Right lung (tissue), 10 donors: ENCODE measurements at places on chromosomes 16 and 17. TPM values are rescaled to one million over a fixed set of nuclear protein-coding genes. Genes with fewer than 3 reads are reported as not detected.

The ESRP2 gene
- polyA plus RNA-seq: 64.9 TPM

The TRPV3 gene
- 1.3 TPM for polyA plus RNA-seq

The HEATR9 gene
- polyA plus RNA-seq: 0.28 TPM

The CCDC40 gene
- 13.6 TPM for polyA plus RNA-seq

The COPZ2 gene
- 22.6 TPM for polyA plus RNA-seq

The MLKL gene
- 5.5 TPM for polyA plus RNA-seq

The METRNL gene
- polyA plus RNA-seq: 13.7 TPM

The GRAPL gene
- 14.3 TPM for polyA plus RNA-seq

- DNase-seq: no peak
Observed at GRCh38 chr16:65414284-65414984, 292.6 kb upstream of the CDH11 start.

GRCh38 chr17:6496640-6497441 lies 52.6 kb downstream of the PIMREG start:
- DNase-seq: no peak

GRCh38 chr16:30615358-30616091 lies 5.3 kb upstream of the ZNF689 start:
- DNase-seq: no peak

- DNase-seq: no peak
Observed at GRCh38 chr16:58656899-58657298, 27.3 kb upstream of the CNOT1 start.

DNA sequence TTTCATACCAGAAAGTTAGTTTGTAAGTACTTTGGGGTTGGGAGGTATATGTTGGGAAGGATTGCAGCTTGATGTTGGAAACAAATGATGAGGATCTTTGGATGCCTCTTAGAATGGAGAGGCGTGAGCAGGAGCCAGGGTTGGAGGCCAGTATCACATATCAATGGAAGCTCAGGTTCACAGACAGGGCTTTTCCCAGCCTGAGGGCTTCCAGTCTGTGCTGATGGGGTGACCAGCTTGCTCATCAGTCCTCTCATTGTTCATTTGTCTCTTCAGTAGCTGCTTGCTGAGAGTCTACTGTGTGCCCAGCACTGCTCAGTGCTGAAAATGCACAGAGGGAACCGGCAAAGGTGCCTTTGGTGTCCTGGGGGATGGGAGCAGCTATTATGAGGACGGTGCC lies 5.8 kb downstream of the DNAAF1 start:
- no peak for DNase-seq

- DNase-seq: no peak
Observed at GRCh38 chr17:80252871-80253270, 7.8 kb upstream of the RNF213 start.

GRCh38 chr17:7215652-7216180 lies 3.9 kb downstream of the DLG4 start:
- DNase-seq: no peak

DNA sequence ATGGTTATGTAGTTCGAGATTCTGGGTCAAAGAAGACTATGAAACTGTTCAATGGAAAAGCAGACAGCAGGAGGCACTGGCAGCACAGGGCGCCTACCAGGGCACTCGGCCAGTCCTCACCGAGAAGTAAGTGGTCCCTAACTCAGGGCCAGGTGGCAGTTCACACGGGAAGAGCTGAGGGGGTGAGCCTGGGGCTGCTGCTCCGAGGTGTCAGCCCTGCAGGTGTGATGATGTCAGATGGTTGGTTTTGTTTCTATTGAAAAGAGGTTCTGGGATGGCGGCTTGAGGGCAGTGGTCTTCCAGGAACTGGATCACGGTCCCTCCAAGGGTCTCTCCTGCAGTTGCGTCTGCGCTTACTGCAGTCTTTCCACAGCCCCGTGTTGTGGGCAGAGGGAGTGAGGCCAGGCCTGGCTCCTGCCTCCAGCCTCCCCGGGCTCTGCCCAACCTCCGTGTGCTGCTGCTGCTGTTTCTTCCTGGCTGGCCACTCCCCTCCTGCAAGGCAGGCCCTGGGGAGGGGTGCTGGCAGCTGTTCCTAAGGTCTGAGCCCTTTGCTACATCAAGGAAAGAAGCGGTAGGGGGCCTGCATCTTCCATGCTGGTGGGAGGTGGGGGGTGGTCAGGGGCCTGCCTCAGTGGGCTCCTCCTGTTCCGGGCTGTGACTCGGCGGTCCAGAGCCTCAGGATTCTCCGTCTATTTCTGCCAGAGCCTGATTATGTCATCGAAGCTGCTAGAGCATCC lies 22.6 kb downstream of the RNF213 start:
- DNase-seq: no peak

- DNase-seq: no peak
Observed at GRCh38 chr16:23871924-23872323, 36.1 kb downstream of the PRKCB start.

DNA sequence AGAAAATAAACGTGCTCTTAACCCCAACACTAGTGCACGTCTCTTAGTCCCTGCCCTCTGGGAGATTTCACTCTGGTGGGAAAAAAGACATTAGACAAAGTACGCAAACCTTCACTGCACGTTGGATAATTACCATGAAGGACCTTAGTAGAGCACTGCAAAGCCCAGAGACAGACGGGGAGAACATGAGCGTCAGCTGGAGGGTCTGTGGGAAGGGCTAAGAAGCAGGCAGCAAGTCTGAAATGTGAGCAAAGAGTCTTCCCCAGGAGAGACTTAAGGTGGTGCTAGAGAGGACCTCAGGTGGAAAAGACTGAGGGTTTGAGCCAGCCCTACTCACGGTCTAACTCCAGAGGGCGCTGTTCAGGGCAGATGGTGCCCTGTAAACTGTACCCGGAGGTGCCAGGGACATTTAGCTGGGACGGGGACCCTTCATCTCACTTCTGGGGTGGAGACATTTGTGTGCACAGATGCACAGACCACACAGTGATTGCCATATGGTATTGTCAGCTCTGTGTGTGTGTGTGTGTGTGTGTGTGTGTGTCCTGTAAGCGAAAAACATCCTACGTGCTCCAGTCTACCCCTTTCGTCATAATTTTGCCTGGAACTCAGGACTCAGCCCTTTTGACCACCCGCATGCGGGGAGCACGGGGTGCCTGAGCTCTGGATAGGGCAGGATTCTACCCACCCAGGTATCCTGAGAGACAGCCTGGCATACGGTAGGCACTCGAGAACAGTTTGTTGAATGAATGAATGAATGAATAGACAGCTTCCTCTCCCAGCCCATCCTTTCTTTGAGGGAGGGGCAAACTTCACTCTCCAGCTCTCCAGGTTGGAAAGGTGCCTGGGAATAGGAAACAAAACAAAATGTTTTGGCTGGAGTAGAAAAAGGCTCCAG lies 10.1 kb upstream of the STAC2 start:
- no peak for DNase-seq

GRCh38 chr16:23222929-23223328 lies 40.4 kb downstream of the SCNN1G start:
- no peak for DNase-seq

- no peak for DNase-seq
Observed at GRCh38 chr17:49753959-49754391, 10.0 kb downstream of the FAM117A start.

GRCh38 chr16:85690469-85691064 lies 1.8 kb upstream of the GINS2 start:
- DNase-seq: no peak

DNA sequence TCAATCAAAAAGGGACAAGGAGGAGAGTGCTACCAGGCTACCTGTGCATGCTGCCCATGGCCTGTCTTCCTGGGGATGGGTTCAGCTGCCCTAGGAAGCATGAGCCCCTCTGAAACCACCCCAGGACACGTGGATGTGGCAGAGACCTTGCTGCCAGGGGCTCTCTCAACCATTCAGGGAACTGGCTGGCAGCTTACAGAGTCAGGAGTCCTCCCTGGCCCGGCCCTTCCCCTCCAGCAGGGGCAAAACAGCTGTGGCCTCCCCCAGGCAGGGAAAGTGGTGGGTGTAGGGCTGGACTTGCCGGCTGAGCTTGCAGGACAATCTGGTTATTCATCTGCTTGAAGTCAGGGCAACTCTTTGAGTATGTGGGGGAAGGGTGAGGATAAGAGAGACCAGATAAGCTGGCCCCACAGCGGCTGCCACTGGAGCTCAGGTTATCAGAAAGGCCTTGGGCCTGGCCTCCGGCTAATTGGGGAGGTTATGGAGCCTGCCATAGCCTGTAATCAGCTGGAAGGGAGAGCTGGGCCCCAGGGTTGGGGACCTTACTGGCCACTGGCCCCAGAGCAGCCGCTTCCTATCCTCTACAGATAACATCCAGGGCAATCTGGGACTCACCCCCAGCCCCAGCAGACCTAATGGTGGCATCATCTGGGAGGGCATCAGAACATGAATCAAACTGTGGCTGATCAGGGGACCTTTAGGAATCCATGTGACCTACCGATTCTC lies 5.6 kb upstream of the TBX2 start:
- DNase-seq: no peak

DNA sequence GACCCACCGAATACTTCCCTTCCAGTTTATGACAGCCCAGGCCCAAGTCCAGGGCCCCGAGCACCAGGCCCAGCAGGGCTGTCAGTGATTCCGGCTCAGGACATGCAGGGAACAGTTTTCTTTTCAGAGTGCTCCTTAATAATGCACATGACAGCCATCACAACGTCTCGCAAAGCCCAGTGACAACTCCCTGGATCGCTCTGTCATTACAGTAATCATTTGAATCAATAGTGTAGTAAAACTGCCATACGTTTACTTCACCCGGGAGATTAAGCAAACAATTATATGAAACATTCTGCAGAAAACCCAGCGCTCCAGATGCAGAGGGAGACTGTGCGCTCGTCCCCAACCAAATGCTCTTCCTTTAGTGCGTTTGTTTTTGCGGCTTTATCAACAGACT lies 162.6 kb upstream of the CDH13 start:
- no peak for DNase-seq

GRCh38 chr17:44105941-44106340 lies 17.5 kb downstream of the HDAC5 start:
- no peak for DNase-seq

- DNase-seq: peak; percentile 74
Observed at GRCh38 chr17:66829386-66829864, 5.5 kb upstream of the CACNG5 start.

DNA sequence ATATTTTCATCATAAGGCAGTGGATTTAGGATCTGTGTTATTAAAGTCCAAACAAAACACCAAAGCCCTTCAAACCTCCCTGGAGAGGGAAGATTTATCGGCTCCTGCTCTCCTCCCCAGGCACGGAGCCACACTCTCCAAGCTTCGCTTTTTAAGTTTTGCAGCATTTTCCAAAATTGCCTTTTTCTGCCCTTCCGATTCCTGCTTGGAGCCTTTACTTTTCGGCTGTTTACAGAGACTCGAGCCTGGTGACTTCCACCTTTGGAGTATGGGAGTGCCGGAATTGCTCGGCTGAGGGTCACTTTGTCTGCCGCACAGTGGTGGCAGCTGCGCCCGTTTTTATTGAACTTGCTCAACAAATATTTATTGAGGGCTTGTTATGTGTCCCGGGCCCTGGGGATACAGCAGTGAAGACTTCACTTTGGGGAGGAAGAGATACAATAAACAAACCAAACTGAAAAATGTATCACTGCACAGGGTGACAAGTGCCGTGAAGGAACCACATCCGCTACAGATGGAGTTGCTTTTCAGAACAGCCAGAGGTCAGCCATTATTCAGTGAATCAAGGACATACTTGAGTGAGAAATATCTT lies 185.5 kb downstream of the NTN1 start:
- no peak for DNase-seq

- DNase-seq: no peak
Observed at GRCh38 chr17:63407741-63408330, 38.3 kb downstream of the CYB561 start.

DNA sequence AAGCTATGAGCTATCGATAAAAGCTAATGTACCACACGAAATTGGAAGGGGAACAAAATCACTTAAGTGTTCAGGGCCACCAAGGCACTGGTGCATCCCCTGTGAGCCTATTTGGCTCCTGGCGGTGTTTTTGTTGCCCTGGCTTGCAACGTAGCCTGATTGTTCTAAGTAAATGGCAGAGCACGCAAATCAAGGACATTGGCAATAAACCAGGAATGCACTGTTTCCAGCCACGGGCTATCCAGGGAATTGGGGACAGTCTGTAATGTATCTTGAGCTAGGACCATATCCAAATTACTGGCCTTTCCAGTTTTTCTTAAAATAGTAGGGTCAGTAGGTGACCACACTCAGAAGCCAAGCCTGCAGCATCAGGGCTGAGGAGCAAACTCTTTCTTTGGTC lies 734.0 kb downstream of the MAF start:
- DNase-seq: no peak
